ENCODE measurements at places on chromosomes 12 and 14.

DNA sequence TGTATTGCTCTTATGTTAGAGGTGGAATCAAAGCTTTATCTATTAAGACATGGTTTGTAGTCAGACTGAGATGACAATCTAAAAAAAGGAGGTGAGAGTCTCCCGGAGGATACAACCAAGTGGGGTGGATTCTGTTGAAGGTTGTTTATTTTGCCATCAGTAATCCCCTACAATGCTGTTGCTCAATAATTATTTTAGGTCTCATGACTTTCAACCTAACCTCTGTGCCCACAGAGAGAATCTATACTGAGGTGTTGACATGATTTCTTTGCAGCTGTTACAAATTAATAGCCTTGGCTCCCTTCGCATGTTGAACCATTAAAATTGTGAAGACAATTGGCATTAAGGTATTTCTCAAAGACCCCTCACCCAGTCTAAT lies 28.7 kb upstream of the FOS start:
- DNase-seq = no peak

GRCh38 chr12:28742791-28743190 lies 406.3 kb upstream of the FAR2 start:
- DNase-seq = no peak

DNA sequence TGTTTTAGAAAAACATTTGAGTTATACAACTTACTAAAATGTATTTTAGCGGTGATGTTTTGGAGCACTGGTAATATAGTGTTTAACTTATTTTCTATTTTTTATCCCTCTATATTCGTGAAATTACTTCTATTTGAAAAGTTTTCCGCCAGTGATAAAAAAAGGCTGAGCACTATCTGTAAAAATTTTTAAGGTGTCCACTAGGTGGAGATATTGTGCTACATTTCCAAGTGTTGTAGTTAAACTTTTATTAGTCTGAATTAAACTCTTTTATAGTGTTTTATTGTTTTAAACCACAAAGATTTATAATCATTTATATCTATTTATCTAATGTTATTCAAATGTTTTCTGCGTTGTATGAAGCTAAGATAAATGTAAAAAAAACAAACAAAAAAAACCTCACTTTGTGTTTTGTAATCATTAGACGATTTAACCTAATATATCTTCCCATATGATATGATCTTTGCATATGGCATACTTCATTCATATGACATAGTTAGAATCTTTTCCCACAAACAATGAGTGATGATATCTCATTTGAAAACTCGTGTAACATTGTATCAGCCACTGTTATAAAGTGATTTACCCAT lies 11.8 kb downstream of the ALG10B start:
- DNase-seq = no peak

DNA sequence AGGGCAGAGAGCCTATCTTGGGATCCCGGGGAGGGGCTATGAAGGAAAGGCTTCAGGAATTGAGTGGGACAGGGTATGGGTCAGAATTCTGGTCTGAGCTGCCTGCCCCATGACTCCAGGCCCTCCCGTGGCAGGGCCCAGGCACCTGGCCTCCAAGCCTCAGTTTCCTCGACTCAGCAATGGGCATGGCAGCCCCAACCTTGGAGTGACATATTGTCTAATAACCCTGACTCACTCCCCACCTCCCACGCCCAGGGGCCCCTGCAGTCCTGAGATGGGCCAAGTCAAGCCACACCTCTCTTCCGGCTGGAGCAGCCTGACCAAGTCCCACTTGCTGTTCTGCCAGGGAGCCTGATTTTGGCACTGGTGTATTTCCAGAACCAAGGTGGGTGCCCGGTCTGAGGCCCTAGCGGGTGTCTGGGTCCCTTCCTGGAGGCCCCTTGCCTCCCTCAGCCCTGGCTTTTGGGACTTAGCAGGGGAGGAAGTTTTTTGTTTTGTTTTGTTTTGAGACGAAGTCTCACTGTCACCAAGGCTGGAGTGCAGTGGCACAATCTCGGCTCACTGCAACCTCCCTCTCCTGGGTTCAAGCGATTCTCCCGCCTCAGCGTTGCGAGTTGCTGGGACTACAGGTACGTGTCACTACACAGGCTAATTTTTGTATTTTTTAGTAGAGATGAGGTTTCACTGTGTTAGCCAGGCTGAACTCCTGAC lies 40.3 kb upstream of the RCOR1 start:
- DNase-seq = no peak

- no peak for DNase-seq
These were observed 87.6 kb downstream of the RIN3 start for GRCh38 chr14:92601131-92601710.

DNA sequence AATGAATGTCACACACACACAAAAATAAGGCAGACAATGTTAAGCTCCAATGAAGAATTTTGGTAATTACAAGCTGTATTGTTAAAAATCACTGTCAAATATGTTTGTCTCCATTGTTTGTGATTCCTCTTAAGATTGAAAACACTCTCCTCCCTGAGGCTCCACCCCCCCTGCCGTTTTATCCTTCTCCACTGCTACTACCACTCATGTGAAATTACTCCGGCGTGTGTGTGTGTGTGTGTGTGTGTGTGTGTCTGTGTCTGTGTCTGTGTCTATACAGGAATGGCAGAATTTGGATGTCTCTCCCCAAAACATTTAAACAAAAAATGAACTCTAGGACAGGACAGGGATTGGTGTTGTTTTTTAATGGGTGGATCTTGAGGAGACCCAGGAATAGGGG lies 365.1 kb upstream of the DIO2 start:
- no peak for DNase-seq

DNA sequence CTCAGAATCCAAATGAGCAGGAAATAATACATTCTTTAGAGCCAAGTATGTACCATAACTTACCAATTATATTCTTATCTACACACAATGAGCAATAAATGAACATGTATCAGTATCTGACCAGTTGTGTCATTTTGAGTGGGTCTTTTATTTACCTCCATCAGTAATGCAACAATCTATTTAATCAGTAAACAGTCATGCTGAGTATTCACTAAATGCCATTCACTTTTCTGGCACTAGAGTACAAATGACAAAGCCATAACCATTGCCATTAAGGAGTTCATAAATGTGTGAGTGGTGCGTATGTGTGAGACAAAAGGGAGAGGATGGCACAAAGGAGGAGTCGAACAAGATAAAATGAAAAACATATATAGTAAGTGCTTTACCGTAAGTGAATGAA lies 1.5 kb upstream of the STRAP start:
- no peak for DNase-seq

All from mesenteric fat pad (tissue), 1 donor.